ENCODE measurements at places on chromosomes 1 and 21. TPM values are rescaled to one million over a fixed set of nuclear protein-coding genes. Genes with fewer than 3 reads are reported as not detected.

DNMT3L gene
- not detected for total RNA-seq

OXCT2 gene
- 0.36 TPM for total RNA-seq

CTSS gene
- total RNA-seq: 0.61 TPM

TCHHL1 gene
- total RNA-seq: not detected

C1orf210 gene
- 0.84 TPM for total RNA-seq

OR2L2 gene
- not detected for total RNA-seq

RPTN gene
- 0.09 TPM for total RNA-seq

NPPB gene
- total RNA-seq: 333 TPM

LRRC71 gene
- not detected for total RNA-seq
